Kidney (tissue), 22 donors: ENCODE measurements at places on chromosomes 1 and 21.

DNA sequence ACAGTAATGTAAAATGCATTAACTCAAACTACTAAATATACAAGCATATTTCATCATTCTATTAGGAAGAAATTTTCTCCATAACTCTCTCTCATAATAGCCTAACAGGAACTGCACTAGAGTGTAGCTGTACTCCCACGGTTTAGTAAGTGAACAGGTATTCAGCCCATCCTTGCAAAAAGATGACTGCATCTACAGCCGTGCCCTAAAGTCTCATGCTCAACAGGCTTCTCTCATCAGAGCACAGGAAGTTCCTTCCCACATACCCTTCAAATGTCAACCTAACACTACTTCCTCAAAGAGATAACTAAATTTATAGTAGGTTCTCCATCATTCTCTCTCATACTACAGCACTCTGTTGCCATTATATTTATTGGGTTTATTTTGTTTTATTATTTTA, 251.6 kb downstream of the AKT3 start:
- no peak for DNase-seq

DNA sequence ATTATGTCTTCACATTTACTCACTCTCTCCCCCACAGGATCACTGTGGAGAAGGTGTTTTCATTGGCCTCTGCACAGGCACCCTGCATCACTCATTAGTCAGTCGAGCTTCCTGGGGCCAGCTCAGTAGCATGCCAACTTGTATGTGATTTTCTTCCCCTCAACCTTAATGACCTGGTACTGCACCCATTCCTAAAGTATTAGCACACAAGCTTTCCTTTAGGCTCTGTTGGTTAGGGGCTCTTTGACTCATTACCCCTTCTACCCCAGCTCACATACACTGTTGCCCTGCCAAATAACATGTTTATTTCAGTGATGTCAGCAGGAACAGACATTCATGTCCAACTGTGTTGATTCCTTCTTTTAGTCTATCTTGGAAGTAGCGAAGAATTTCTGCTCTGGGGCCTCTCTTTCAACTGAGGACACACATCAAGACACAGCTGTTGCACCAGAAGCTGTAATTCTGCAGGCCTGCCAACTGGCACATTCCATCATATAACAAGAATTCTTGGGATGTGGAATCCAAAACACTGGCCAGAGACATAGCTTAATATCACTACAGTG, 603.5 kb upstream of the ADAMTS5 start:
- no peak for DNase-seq

DNA sequence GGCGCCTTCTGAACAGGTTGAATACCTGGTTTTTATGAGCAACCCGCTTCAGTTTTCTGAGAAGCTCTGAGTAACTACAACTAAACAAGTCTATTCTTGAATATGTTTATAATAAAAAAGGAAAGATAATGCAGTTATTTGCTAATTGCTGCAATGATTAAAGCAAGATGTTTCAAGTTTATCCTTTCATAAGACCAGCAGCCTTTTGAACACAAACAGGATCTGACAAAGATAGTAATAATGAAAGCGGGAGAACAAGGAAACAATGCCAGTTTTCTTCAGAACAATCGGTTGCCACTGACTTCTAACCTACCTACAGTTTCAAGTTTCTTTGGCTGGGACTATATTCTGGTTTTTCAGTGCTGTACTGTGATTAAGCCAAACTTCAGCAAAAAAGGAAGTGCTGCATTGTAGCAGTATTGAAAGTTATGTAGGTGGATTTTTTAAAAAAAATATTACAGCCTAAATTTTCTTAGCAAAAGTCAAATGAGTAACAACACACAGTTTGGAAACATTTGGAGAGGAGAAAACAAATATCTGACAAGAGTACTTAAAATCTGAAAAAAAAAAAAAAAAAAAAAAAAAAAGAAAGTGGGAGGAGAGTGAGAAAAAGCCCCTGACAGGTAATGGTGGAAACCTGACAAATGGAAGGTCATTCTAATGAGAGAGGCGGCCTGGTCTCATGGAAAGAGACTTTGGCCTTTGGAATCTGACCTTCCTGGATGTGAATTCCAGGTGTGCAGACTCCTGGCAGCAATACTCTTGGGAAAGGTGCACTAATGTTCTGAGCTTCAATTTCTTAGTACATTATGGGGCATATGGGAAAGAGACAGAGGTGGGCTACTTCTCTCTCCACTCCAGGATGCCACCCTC, 11.4 kb downstream of the KCNJ15 start:
- DNase-seq: peak; percentile 46

GRCh38 chr1:199815947-199816346, 211.6 kb upstream of the NR5A2 start:
- DNase-seq: no peak

DNA sequence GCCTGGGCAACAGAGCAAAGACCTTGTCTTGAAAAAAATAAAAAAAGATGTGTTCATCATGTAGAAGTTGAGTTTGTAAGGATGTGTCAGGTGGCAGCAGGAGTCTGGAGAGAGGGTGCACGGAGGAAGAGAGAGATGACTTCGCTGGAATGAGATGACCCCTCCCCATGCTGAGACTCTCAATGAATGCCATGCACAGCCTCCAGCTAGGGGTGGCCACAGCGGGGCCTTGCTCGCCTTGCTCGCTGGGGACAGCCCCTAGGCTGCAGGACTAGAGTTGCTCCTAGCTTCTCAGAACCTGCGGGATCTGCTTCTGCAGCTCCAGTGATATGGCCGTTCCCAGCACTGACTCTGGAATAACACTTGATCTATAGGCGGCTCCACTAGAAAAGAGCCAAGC, 6.6 kb upstream of the C2CD2 start:
- DNase-seq: no peak

DNA sequence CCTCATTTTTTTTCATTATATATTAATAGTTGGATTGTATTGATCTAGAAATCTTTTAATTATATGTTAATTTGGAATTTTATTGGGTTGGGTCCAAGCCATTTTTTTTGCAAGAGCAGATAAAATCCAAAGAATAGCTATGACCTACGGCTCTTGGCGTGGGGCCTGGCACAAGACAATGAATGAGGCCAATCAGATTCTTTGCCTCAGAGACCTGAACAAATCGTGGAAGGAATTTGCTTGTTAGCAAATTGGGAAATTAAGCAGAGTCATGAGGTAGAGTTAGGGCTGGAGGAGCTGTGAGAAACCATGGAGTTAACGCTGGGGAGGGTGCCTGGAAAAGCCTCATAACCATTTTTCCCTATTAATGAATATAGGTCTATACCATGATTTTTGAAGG, 40.1 kb downstream of the CAMSAP2 start:
- no peak for DNase-seq

DNA sequence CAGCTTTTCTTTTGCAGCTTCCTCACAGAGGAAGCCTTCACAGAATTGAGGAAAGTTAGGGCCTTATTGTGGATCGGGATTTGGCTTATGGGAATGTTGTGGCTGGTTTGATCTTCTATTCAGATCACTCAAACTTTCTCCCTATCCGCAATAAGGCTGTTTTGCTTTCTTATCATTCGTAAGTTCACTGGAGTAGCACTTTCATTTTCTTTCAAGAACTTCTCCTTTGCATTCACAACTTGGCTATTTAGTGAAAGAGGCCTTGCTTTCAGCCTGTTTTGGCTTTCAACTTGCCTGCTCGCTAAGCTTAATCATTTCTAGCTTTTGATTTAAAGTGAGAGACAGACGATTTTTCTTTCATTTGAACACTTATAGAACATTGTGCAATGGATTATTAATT, 181.9 kb upstream of the B3GALT2 start:
- no peak for DNase-seq

- no peak for DNase-seq
Measured at GRCh38 chr1:58439946-58440345, 106.6 kb downstream of the OMA1 start.

DNA sequence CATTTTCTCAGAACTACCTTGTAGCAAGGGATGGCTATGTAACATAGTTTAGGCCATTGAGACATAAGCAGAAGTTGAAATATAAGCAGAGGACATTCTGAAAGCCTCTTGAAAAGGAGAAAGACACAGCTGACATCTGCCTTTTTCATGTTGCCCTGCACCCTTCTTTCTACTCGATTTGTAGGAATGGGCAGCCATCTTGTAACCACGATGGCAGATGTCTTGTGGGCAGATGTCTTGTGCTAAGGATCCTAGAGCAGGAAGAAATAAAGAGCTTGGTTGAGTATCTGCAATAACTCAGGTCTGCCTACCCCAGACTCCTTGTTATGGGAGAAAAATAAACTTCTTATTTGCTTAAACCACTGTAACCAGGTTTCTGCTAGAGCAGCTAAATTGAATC, 351.0 kb downstream of the PDE4B start:
- no peak for DNase-seq

DNA sequence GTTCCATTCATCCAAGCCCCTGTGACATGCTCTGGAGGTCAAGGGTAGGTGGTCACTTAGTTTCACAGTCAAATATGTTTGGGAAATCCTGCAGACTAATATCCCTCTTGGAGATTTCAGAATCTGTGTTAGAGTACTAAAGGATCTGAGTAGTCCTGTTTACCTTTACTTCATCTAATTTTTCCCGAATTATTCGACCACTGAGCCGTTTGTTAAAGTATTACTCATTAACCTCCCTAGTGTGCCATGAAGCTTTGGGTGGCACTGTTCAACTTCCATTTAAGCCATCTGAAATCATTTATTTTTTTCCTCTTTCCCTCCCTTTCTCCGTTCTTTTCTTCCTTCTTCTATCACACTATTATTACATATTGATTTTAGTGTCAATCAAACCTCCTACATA, 109.9 kb downstream of the NGF start:
- DNase-seq: no peak

DNA sequence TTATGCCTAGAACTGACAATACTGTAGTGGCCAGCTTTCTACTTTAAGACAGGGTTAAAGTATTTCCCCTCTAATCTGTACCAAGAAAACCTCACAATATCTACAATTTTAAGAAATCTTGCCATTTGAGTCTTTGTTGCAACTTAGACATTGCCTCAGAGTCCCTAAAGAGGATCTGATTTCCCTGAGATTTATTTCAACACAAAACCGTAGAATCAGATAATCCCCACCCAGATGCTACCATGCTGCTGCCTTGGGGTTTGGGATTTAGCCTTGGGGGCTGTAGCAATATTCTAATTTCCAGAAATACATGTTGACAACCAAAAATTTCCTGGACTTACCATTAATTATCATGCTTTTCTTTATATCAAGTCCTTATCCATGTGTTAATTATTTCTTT, 50.3 kb upstream of the DENND1B start:
- DNase-seq: no peak

- no peak for DNase-seq
Measured at GRCh38 chr1:213186168-213186567, 135.1 kb downstream of the RPS6KC1 start.

DNA sequence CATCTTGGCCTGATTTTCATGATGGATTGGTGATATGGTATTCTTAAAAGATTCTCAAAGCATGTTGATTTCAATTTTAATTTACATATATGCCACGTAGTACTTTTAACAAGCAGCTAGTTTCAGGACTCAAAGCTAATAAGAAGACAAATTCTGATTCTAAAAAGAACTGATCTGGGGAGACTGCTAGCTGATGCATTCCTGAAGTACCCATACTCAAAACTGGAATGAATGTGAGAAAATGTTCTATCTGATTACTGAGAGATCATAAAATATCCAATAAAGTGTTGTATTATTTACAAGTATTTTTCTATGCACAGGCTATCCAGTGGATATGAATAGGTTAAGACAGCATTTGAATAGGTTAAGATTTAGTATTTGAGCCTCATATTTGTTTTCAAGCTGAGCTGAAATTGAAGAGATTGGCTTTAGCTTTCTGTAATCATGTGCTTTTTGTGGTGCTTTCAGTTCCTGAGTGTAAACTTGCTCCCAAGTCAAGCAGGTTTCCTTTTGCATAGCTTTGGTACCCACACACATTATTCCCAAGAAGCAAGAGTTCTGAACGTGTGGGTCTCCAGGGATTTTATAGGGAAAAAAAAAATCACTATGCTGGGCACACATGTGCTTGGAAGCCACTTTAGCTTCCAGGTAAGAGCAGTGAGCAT, 114.1 kb downstream of the VPS13D start:
- no peak for DNase-seq

DNA sequence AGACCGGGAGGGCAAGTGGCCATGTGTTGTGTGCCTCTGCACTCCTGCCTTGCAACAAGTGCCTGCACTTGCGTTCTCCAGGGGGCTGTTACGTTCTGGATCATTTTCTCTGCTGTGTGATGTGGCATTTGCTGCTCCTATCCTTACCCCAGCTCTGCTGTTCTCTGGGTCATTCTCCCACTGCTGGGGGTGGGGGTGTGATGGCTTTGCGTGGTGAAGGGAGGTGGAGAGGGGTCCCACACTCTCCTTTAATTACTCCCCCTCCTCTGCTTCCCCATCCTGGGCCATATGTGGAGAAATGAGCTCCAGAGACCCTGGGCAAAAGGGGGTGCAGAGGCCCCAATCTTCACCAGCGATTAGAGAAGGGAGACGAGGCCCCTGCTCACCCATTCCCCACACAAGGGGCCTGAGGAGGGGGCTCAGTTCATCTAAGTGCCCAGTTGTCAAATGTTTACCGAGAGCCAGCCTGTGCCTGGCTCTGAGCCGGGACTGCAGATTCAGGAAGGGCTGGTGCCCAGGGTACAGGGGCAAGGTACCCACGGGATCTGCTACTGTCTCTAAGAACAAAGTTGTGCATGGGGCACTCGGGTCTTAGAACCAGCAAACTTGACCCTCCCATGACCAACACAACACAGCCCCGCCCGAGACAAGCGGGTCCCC, 355.4 kb downstream of the PTPRU start:
- no peak for DNase-seq

DNA sequence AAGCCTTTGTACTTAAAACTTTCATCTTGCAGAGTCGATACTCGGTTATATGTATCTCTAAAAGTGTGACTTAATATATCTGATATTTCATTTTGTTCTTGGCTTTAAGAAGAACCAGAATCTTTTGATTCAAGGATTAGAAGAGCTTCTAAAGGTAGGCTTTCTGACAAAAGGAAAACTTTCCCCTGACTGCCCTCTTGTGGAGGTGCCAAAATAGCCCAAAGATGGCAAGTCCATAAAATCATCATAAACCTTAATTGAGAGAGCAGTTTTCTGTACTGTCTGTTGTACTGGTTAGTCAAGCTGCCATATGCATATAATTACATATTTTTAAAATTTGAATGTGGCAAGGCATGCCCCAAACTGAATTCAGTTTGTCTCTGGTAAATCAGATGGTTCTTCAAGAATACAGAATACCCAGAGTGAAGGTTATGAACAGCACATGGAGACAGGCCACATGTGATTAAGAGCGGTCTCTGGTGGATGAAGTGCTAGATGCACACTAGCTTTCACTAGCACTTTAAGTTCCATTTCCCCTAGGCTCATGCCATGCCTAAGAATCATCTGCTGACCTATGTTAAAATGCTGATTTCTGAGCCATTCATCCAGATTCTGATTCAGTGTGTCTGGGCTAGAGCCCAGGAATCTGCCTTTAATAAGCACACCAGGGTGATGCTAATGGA, 27.7 kb upstream of the ELAVL4 start:
- DNase-seq: no peak
